ENCODE measurements at places on chromosomes 4 and X. TPM values are rescaled to one million over a fixed set of nuclear protein-coding genes. Genes with fewer than 3 reads are reported as not detected.

The MXRA5 gene
- 0.21 TPM for total RNA-seq

The RPA4 gene
- total RNA-seq, result not detected

The PDCL2 gene
- not detected for total RNA-seq

GRCh38 chr4:8639777-8640720 lies 47.5 kb downstream of the CPZ start:
- no peak for DNase-seq

GRCh38 chr4:11904117-11904535 lies 475.4 kb upstream of the HS3ST1 start:
- DNase-seq, result no peak

DNA sequence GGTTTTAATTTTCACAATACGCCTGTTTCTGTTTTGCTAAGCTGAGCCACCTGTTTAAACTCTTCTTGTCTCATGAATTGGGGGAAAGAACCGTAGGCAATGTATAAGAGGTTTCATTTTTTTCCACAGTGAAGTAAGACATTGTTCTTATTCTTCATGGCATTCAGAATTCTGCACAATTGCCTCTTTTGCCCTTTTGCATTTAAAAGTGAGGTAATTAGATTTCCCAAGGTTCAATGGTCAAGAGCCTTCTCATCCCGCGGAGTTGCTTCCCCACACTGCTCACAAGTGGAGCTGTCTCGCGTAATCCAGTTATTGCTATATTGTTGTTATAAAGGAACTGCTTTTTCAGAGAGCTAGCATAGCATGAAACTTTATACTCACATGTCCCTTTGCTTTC lies 90.9 kb upstream of the SPRY1 start:
- no peak for DNase-seq

DNA sequence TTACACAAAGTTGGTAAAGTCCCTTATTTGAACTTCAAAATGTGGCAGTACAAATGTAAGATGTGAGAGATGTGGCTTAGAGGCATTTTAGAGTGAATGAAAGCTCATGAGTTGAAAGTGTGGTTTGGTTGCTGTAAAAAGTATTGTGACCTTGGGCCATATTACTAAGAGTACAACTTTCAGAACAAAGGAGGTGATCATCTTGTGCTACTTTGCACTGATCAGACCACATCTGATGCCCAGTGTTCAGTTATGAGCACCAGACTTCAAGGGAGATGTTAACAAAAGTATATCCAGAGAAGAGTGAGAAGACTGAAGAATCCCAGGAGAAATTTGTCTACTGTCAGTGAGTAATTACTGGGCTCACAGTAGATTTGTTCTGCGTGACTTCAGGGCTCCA lies 30.2 kb downstream of the NLGN3 start:
- DNase-seq, result no peak

The PDZD4 gene
- total RNA-seq, result 5.7 TPM

- DNase-seq, result peak; percentile 40
Observed at GRCh38 chr4:140755774-140756318, 339 bp downstream of the TBC1D9 start.

DNA sequence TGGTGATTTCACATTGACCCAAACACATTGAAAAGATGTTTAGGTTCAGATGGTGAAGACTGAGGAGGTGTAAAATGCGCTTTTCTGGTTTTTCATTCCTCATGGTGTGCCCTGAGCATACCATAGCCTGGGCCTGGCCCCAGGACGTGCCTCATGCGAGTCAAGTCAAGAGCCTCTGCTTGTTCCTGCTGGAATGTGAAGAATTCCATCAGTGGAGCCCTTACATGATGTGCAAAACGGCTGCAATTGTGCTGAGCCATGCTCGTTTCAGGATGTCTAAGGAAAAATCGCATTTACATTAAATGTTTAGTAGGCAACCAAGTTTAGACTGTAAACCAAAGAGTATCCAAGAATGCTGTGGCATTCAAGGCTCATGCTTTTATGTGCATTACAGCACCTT lies 34.9 kb downstream of the GYG2 start:
- DNase-seq, result no peak

The BMX gene
- total RNA-seq, result 0.06 TPM

The BBS12 gene
- 0.48 TPM for total RNA-seq

GRCh38 chr4:121156822-121157769 lies 7.0 kb downstream of the TNIP3 start:
- peak; percentile 5 for DNase-seq

The FAT1 gene
- total RNA-seq, result 50.2 TPM

GRCh38 chr4:161206528-161207080 lies 957.2 kb downstream of the FSTL5 start:
- no peak for DNase-seq

The TMEM144 gene
- total RNA-seq, result 2.4 TPM

- DNase-seq, result no peak
Observed at GRCh38 chrX:14590693-14591424, 61.5 kb downstream of the GLRA2 start.

The ASB9 gene
- total RNA-seq, result 4.8 TPM
